Muscle of leg (tissue), 16 donors: ENCODE measurements at places on chromosomes 11 and 22. TPM values are rescaled to one million over a fixed set of nuclear protein-coding genes. Genes with fewer than 3 reads are reported as not detected.

Gene GGTLC2
- polyA plus RNA-seq = not detected

Gene NAV2
- 28.2 TPM for polyA plus RNA-seq

- DNase-seq = no peak
Observed at GRCh38 chr11:84899740-84900139, 727.4 kb downstream of the DLG2 start.

DNA sequence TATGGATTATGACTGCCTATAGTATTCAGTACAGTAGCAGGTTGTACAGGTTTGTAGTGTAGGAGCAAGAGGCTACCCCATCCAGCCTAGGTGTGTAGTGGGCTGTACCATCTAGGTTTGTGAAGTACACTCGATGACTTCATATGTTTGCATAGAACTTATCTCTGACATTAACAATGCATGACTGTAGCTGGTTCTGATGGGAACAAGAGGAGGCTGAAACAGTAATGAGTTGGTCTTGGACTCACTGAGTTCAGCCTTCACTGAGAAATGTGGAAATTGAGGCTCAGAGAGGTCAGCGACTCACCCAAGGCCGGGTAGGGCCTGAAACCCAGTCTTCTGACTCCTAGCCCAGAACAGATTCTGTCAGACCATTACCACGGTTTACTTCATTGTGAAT is 13.0 kb downstream of the MYO7A start:
- no peak for DNase-seq
